ENCODE measurements at places on chromosomes 3 and 15.

- no peak for DNase-seq
These were observed 56.3 kb upstream of the ZNF148 start for GRCh38 chr3:125431391-125431790.

GRCh38 chr3:176937541-176937940, 259.7 kb downstream of the TBL1XR1 start:
- no peak for DNase-seq

DNA sequence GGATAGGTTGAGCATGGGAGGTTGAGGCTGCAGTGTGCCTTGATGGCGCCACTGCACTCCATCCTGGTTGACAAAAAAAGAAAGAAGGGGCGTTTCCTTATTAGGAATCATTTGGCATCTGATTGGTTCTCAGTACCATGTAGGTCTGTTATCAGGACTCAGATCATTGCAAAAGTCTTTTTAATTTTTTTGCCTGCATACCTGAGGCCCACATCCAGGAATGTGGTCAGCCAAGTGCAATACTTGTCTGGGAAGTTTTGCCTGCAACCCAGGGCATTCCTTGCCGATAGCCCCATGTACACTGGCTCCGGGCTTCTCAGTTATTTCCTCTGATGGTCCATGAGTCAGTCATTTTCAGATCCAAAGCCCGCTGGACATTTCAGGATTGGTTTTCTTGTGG, 50.1 kb upstream of the CRTC3 start:
- no peak for DNase-seq

DNA sequence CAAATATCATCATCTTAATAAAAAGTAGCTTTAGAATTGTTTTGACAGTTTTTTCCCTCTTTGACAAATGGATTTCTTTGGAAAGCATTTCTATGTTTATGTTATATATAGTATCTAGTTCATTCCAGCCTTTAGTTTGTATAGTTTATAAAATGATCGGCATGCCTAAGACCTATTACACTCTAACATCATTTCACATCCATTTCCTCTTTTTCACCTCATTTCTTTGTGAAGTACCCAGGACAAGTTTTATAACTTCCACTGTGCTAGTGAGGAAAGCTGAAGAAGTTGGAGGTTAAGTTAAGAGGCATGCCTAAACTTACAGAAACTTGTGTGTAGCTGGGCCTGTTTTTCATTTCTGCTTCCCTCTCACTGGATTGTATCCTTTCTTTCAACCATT, 178.4 kb downstream of the TP63 start:
- DNase-seq, result no peak

DNA sequence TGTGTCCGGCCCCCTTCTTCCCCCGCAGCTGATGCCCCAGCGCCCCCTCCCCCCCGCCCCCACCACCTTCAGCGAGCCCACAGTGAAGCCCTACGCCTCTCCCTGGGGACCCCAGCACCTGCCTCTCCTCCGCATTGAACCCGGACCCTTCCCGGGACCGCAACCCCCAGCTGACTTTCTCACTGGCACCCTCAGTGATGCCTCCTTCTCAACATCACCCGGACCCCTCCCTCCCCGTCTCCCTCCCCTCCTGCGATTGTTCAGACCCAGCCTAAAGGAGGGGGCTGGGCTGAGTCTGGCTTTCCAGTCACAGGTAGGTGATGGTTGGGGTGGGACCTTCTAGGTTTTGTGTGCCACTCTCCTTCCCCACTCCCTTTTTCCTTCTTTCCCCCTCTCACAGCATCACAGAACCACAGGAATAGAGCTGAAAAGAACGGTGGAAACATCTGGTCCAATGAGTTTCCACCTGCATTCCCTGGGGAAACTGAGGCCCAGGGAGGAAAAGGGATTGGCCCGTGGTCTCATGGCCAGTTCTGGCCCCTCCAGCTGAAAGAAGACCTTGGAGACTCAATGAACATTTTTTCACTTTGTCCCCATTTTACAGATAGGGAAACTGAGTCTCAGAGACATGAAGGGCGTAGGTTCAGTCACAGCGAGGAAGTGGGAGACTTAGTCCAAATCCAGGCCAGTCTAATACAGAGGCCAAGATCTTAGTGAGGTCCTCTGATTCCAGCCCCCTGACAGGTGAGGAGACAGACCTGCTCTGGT, 828 bp downstream of the CAND2 start:
- no peak for DNase-seq

GRCh38 chr15:99442252-99442897, 123.4 kb upstream of the MEF2A start:
- no peak for DNase-seq

DNA sequence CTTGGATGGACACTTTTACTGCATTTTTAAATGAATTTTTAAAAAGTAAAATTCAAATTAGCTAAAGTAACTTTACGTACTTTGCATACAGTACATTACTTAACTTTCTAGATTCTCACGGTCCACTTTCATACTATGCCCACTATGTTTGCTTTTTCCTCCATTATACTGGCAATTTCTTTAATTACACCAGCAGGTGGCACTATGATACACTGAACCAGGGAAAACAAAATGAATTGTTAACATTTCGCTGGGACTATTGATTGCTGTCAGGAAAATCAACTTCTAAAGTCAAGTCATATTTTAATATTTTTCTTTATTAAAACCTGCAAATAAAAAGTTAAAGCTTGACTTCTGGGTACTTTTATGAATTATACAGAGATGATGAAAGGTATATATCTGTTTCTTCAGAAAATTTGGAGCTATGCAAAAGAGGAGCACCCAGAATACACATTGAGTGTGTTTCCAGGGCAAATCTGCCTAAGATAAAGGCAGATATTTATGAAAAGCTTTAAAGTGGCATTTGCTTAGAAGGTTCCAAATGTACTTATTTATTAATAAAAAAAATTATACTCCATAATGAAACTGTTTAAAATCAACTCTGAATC, 21.8 kb upstream of the POU1F1 start:
- DNase-seq, result peak; percentile 48

GRCh38 chr3:12838179-12838965, 3.0 kb downstream of the RPL32 start:
- no peak for DNase-seq
